Activated T-helper 1 cell treated with anti-CD3 and anti-CD28 coated beads, Interleukin-12 subunit alpha, Interleukin-12 subunit beta, Interleukin-2, Interleukin-4 antibody, amounts not matched to agents 30 ng/mL and 10 ng/mL and 1 ng/mL, durations not matched to agents 14 hours and 24 hours and 36 hours (primary cell): ENCODE measurements at places on chromosomes 12 and 14. TPM values are rescaled to one million over a fixed set of nuclear protein-coding genes. Genes with fewer than 3 reads are reported as not detected.
A peak's percentile ranks its signal among the peaks of the same experiment; 100 is the strongest.

Gene APOLD1
- total RNA-seq, result 4.0 and 4.8 TPM in 2 replicates

Gene IRAK3
- total RNA-seq, result 3.2 TPM in 2 replicates

Gene INSM2
- total RNA-seq, result not detected in 2 replicates

Gene DCTN2
- 78.6 and 83.5 TPM in 2 replicates for total RNA-seq

Gene CLEC1A
- not detected in 2 replicates for total RNA-seq

Gene STYK1
- total RNA-seq, result 0.34 TPM in 1 of 2 replicates, not detected in the other

Gene PRB2
- total RNA-seq, result not detected in 2 replicates

Gene PDE6H
- total RNA-seq, result not detected in 2 replicates

Gene USP44
- 3.6 and 4.4 TPM in 2 replicates for total RNA-seq

Gene SERPINA5
- total RNA-seq, result not detected in 2 replicates

GRCh38 chr12:30546121-30546520, 149.5 kb downstream of the IPO8 start:
- DNase-seq, result no peak

- no peak for DNase-seq
Measured at GRCh38 chr12:102169922-102170621, 27.6 kb downstream of the PMCH start.

GRCh38 chr14:75003250-75004027, 718 bp downstream of the EIF2B2 start:
- DNase-seq, result no peak

- DNase-seq, result no peak
Measured at GRCh38 chr12:85405781-85406522, 125.9 kb downstream of the ALX1 start.

- DNase-seq, result no peak
Measured at GRCh38 chr12:480831-481816, 21.4 kb downstream of the B4GALNT3 start.

- DNase-seq, result no peak
Measured at GRCh38 chr14:79318371-79318770, 892.9 kb downstream of the DIO2 start.

DNA sequence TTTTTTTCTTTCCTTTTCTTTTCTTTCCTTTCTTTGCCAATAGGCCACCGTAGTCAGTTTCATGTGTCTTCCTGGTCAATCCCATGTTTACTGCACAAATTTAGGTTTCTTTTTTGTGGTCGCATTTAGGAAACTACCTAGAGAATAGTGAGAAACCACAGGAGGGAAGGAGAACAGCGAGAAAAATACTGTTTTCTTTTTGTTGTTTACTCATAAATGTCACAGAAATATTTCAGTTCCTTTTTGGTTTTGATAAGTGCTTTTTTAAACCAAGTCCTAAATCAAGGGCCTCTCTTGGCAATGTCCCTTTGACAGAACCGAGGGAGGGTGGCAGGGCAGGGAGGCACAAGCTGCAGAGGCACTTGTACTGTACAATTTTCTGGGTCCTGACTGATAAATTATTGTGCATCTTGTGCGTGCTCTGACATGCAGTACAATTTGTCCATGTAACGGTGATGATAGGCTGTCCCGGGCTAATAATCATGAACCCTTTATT, 326.1 kb downstream of the CACNA1C start:
- DNase-seq, result no peak

- no peak for DNase-seq
Measured at GRCh38 chr12:15265875-15266274, 44.7 kb upstream of the RERG start.

GRCh38 chr12:750366-751191, 1.8 kb upstream of the WNK1 start:
- DNase-seq, result no peak

GRCh38 chr12:114666746-114667668, 17.0 kb downstream of the TBX3 start:
- DNase-seq, result no peak

GRCh38 chr12:126667339-126667738, 1599.6 kb upstream of the TMEM132C start:
- DNase-seq, result no peak

- DNase-seq, result no peak
Measured at GRCh38 chr14:89963288-89963978, 7.7 kb downstream of the TDP1 start.

DNA sequence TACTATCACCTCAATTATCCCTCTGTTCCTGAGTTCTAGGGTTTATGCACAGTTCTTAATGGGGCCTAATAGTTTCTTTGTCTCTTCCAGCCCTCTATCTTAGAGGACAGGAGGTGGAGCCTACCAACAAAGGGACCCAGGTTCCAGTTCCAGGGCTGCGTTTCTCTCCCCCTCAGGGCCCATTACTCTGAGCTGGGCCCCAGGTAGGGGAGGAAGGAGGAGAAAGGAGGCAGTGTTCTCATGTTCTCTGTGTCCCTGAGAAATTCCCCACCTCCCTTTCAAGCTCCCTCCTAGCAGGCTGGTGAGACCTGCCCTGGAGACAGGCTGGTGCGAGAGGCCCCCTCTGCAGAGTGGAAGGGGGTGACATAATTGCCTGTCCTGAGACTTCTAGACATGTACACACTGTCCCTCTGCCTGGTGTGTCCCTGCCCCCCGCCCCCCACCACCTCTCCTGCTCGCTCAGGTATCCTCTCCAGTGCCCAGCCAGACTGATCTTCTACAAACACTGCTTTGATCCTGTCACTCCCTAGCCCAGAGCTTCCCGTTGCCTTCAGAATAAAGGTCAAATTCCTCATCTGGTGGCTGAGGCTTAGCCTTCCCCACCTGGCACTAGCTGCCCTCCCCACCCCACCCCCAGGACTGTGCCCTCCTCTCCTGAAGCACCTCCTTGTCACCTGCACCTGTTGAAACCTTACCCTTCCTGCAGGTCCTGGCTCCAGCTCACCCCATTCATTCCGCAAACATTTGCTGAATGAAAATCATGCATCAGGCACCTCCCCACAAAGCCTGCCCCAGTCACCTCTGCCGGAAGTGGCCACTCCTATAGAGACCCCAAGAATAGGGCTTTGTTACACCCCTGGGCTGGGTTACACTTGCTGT, 21.1 kb upstream of the KRT8 start:
- no peak for DNase-seq

DNA sequence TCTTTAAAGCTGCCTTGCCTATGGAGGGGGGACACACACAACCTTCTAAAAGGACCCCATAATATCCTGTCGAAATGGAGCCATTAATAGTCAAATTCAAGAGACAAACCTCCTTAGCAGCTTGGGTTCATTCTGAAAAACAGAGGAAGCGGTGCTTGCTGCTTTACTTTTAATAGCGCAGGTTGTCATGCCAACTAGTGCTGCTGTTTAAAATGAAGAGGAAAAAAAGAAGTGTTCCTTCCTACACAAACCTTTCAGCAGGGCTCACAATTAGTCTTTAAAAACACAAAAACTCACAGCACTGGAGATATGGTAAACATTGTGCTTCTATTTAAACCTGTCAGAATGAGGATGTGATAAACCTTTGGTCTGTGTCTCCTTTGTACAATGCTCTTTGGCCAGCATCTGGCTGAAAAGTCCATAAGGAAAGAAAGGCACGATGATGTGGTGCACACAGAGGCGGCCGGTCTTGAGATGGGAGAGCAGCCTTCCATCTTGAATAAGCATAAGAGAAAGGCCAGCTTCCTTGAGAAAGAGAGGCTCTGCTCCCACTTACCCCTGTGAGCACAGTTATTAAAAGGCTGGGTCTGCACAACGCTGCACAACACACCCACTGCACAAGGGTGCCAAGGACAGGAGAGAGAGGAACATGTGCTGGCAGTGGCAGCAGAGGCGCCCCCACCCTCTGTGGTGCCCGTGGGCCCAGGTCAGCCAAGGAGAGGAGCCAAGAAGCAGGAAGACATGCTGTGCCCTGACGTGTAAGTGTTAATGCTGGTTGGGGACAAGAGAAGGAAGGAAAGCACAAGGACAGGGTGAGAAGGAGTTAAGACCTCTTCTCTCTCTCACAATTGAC, 144.6 kb downstream of the TTC7B start:
- DNase-seq, result no peak

DNA sequence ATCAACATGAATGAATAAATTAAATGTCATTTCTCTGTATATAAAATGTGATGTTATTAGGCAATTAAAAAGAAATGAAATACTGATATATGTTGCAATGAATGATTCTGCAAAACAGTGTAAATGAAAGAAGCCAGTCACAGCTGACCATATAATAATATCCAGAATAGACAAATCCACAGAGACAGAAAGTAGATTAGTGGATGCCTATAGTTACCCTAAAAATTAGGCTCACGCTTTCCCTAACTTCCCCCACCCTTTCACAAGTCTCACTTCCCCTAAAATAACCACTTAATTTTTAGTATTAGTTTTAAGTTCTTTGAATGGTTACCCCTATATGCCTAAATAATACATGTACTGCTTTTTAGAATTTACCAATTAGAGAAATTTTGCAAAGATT, 348.9 kb upstream of the FAR2 start:
- DNase-seq, result no peak

- peak; percentile 50 for DNase-seq
Measured at GRCh38 chr14:91373591-91374254, 43.9 kb downstream of the CCDC88C start.

DNA sequence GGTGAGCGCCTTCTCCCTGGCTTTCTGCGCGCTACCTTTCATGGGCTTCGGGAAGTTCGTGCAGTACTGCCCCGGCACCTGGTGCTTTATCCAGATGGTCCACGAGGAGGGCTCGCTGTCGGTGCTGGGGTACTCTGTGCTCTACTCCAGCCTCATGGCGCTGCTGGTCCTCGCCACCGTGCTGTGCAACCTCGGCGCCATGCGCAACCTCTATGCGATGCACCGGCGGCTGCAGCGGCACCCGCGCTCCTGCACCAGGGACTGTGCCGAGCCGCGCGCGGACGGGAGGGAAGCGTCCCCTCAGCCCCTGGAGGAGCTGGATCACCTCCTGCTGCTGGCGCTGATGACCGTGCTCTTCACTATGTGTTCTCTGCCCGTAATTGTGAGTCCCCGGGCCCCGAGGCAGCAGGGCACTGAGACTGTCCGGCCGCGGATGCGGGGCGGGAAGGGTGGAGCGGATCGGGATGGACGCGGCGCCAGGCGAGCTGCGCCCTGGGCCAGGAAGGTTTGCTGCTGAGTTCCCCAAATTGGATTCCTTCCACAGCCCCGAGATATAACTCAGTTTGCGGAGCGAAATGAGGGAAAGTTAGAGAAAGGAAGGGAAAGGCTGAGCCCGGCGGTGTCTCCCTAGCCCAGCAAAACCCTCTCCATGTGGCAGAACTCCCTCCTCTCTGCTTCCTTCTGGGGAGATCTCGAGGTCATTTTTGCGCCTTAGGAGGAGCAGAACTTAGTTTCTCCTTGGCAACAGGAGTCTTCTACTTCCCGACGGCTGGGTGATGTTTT, 972 bp downstream of the PTGDR start:
- DNase-seq, result no peak

- DNase-seq, result no peak
Measured at GRCh38 chr12:6954316-6955107, 3.4 kb downstream of the PTPN6 start.

- DNase-seq, result no peak
Measured at GRCh38 chr12:115096588-115097397, 412.8 kb upstream of the TBX3 start.

GRCh38 chr12:131087302-131087818, 133.7 kb downstream of the ADGRD1 start:
- DNase-seq, result no peak

- DNase-seq, result no peak
Measured at GRCh38 chr12:126343321-126343720, 1278.1 kb downstream of the AACS start.

DNA sequence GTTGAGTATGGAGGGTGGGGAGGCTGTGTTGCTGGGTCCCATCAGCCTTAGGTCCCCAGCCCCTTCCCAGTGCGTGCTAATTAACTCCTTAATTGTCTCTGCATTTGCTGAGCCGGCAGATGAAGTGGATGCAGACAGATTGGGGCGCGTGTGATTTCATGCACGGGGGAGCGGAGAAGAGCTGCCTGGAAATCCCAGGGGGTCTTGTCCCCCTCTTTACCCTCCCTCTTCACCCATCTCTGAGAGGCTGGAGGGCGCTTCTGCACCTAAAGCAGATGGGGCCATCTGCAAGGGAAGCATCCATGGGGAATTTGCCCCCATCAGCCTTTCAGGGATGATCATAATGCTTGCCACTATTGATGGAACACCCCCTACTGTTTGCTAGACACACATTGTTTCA, 4.4 kb upstream of the ASIC1 start:
- DNase-seq, result no peak

GRCh38 chr14:38567703-38568102, 311.8 kb upstream of the CLEC14A start:
- no peak for DNase-seq

DNA sequence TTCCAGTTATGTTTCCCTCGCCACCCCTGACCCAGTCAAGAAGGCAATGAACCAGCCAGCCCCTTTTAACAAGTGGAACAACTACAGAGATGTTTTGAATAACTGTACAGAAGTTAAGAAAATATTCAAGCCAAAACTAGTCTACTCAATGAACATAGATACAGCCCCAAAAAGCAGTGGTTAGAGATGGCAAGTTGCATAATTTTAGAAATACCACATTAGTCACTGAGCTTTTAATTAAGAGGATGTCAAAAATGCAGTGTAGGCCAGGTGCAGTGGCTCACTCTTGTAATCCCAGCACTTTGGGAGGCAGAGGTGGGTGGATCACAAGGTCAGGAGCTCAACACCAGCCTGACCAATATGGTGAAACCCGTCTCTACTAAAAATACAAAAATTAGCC, 27.2 kb downstream of the PROX2 start:
- DNase-seq, result no peak

GRCh38 chr12:101021911-101022388, 188.1 kb downstream of the SLC5A8 start:
- no peak for DNase-seq

DNA sequence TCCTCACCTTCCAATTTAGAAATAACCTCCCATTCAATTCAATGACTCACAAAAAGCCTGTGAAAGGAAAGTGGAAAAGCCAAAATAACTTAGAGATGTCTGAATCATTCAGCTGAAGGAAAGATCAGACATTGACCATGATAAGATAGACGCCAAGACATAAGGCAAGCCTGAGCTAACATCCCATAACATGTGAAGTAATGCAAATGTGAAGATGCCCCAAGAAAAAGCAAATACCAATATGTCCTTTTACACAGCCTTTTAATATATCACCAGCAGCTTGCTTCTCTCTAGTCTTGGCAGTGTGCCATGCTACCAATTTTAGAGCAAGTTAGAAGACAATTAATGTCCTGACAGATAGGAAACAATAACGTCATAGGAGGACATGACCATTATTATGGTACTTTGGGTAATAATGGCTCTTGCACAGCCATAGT, 2.4 kb upstream of the NUMB start:
- no peak for DNase-seq
